Stimulated activated naive B cell treated with anti-CD40 and anti-IgM and Interleukin-4, amounts not matched to agents 10 μg/mL and 1 μg/mL and 100 μg/mL, for 72 hours (primary cell): ENCODE measurements at places on chromosomes 1 and 21.

DNA sequence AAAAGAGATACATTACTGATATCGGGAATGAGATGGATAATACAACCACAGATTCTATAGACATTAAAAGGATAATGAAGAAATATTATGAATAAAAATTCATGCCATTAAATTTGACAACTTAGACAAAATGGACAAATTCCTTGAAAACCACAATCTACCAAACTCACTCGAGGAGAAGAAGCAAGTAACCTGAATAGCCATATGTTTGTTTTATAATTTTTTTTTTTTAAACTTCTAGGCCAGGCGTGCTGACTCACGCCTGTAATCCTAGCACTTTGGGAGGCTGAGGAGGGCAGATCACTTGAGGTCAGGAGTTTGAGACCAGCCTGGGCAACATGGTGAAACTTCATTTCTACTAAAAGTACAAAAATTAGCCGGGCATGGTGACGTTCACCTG, 327.9 kb downstream of the VAV3 start:
- DNase-seq, result no peak

GRCh38 chr1:40140211-40140973, 20.8 kb upstream of the RLF start:
- no peak for DNase-seq

DNA sequence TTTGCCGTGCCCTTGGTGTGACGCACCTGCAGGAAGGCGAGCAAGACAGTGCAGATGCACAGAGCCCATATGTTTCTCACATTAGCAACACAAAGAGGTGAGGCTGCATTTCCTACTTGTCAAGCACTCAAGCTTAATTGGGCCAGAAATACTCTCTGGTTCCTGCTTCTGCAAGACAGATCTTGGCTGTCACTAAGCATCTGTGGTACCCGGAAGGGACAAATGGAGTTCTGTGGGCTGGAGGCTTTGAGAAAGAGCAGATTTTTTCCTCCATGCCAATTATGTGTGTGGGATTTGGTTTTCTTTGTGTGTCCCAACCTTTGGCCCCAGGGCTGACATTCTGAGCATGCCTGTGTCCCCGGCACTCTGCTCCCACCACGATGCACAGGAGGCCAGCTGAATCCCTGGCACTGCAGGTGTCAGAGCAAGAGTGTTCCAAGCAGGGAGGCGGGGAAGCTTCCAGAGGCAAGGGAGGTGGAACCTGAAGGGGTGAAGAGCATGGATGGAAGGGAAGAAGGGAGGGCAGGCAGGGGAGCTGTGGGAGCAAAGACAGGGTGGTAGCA, 52.0 kb upstream of the STUM start:
- DNase-seq, result no peak

- no peak for DNase-seq
Measured at GRCh38 chr1:31811605-31812004, 4.2 kb downstream of the SPOCD1 start.

DNA sequence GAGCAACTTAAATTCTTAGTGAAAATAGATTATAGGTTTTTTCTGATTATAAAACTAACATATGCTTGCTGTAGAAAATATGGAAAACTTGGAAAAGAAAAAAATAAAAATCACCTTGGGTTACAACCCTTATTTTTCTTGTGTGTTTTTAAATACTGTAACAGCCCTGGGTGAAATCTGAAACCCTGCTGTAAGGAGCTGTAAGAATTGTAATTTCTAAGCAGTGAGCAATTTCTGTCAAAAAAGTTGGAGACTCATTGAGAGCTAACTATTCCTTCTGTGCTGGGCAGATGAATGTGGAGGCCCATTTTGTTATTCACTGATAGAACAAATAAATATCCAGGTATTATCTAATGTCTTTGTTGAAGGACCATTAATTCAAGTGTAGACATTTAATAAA, 42.6 kb downstream of the ADCY10 start:
- no peak for DNase-seq

- DNase-seq, result no peak
Measured at GRCh38 chr1:15023976-15024375, 129.6 kb upstream of the TMEM51 start.

DNA sequence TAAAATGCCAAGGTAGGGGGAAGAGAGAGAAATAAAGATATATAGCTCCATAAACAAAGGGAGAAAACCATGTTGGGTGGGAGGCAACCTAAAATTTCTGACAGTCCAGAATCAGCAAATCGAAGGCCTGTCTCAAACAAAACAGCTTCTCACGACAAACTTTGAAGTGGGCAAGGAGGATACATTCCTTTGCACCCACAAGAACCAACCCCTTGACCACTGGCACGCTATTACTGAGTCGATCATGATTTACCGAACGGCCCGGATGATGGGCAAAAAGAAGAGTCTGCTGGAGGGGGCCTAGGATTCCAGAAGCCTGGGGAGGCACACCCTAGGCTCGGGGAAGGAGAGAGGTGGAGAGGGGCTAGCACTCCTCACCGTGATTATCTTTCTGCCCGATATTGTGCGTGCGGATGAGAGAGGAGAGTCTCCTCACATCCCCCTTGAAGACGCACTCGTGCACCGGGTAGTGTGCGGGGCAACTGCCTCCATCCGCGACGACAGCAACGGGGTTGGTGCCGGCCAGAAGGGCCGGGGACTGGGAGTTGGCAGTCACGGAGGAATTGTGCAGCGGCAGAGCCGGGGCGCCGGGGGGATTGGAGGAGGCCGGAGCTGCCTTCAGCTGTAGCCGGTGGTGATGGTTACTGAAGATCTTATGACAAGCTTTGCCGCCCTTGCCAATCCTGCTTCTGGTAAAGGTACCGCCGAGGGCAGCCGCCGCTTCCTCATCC, 756 bp downstream of the ANKRD13C start:
- DNase-seq, result peak; percentile 3

- no peak for DNase-seq
Measured at GRCh38 chr1:118905196-118905595, 82.9 kb downstream of the TBX15 start.

DNA sequence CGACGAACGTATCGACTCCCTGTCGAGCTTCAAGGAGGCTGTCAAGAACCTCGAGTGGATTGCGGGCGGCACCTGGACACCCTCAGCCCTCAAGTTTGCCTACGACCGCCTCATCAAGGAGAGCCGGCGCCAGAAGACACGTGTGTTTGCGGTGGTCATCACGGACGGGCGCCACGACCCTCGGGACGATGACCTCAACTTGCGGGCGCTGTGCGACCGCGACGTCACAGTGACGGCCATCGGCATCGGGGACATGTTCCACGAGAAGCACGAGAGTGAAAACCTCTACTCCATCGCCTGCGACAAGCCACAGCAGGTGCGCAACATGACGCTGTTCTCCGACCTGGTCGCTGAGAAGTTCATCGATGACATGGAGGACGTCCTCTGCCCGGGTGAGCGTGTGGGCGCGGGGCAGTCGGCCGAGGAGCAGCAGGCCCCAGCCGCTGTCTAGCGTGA, 28.0 kb downstream of the COL6A2 start:
- DNase-seq, result no peak

DNA sequence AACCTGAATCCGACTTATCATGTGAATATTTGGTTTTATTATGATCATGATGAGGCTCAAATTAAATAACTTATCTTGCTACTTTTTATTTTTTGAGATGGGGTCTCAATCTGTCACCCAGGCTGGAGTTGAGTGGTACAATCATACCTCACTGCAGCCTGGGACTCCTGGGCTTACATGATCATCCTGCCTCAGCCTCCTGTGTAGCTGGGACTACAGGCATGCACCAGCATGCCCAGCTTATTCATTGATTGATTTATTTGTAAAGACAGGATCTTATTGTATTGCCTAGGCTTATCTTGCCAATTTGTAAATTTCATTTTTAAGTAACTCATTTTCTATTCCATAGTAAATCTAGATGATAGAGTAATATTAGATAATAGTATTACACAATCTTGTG, 84.3 kb downstream of the COL11A1 start:
- DNase-seq, result no peak

GRCh38 chr1:19758227-19758830, 41.4 kb downstream of the TMCO4 start:
- no peak for DNase-seq

- no peak for DNase-seq
Measured at GRCh38 chr1:204591473-204592090, 75.4 kb downstream of the MDM4 start.

DNA sequence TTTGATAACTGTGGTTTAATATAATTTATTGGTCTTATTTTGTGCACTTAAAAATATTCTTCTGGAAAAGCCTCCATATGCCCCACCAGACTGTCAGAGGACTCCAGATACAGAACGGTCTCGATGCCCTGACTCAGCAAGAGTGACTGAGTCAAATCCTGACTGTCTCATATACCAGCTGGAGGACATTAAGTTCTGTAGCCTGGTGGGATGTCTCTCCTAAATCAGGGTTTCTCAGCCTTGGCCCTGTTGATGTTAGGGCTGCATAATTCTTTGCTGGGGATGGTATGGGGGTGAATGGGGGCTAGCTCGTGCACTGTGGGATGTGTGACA, 67.7 kb upstream of the TLR5 start:
- no peak for DNase-seq

DNA sequence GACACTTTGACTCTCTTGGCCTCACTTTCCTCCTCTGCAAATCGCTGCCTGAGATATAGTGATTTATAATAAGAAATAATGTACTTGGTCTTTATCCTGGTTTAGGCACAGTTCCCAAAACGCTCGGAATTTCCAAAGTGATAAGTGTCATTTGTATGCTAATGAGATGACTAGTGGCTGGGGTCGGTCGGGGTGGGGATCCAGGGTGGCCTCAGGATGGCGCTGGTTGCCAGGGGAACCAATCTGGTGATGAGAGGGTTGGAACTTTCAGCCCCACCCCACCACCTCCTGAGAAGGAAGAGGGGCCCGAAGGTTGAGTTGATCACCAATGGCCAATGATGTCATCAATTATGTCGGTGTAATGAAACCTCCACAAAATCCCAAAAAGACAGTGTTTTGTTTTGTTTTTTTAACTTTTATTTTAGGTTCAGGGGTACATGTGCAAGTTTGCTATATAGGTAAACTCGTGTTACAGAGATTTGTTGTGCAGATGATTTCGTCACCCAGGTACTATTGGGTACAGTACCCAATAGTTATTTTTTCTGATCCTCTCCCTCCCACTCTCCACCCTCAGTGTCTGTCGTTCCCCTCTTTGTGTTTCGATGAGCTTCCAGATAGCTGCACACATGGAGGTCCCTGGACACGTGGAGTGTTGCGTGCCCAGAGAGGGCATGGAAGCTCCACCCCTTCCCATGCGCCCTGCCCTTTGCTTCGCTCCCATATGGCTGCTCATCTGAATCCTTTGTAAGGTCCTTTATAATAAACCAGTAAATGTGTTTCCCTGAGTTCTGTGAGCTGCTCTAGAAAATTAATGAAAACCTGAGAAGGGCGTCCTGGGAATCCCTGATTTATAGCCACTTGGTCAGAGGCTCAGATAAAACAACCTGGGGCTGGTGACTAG, 97.2 kb downstream of the KCNN3 start:
- DNase-seq, result no peak

GRCh38 chr1:66270119-66270812, 263.7 kb upstream of the SGIP1 start:
- no peak for DNase-seq

DNA sequence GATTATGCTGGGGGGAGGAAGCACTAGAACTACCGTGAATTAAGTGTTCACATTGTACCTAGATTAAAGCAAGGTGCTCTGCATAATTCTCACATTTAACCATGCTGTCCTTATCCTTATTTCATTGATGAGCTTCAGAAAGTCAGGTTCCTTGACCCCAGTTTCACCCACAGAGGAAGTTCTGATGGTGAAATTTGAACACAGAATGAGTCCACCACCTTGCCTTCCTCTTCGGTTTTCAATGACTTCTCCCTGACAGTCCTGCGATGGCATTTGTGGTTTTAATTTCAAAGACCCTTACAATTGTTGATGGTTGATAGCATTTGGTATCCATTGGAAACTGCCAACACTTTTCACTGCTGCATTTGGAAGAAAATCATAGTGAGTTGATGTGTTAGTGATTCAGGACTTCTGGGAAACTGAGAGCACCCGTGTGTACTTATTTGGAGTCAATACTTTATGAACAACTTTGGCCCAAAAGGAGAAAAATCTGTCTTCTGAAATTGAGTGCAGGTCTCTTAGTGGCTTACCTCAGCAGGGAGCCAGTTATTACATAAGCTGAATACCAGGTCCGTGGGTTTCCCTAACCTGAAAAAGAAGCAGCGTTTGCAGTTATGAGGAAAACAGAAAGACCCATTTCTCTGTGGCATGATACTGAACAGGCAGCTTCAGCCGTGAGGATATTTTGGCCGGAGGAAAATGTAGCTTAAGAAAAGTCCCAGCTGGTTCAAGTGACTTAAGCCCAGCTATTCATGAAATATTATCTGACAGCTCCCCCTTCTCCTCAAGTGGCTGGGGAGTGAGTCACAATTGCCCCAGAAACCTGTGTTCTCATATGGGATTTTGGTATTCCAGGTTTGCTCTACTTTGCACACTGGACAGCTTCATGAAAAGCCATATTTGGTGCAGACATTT, 47.5 kb downstream of the ROR1 start:
- no peak for DNase-seq

DNA sequence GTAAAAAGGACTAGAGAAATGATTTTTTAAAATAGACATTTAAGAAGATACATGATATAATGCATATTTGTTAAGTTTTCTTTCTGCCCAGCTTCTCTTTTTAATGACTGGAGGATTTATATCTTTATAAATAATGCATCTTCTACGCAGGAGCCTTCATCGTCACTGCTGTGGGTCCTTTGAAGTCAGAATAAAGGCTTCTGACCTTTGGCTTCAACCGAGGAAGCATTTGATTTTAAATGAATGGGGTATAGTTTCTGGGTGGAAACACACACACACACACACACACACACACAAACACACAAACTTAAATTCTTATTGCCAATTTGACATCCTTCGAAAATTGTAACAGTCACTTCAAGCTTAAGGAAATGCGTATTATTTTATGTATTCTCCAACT, 690.9 kb downstream of the BRINP3 start:
- DNase-seq, result no peak

DNA sequence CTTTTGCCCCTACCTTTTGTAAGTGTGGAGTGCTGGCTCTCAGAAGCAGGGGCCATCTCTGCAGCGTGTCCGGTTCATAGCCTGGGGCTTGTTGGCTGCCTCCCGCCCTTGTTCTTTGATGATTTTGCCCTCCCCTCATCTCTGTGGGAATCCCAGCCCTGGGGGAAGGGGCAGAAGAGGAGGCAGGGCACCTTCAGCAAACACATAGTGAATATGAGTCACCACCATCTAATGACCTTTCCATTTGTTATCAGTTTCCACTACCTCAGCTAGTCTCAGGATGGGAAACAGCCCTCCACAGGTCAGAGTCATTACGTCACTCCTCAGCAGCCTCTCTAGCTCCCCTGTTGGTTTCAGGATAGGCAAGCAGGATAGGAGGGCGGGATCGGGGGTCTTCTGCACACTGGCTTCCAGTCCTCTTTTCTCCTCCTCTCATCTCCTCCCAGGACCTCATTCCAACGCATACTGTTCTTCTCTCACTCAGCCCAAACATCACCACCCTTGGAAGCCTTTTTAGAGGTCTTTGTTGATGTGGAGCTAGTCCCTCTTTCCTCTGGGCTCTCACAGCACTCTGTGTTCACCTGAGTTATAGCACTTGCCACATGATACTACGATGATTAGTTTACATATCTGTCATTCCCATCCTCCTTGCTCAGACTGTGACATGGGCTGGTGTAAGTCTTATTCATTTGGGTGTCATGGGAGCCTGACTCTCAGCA, 15.8 kb downstream of the GADD45A start:
- DNase-seq, result no peak
